ENCODE measurements at places on chromosomes 4 and X.

DNA sequence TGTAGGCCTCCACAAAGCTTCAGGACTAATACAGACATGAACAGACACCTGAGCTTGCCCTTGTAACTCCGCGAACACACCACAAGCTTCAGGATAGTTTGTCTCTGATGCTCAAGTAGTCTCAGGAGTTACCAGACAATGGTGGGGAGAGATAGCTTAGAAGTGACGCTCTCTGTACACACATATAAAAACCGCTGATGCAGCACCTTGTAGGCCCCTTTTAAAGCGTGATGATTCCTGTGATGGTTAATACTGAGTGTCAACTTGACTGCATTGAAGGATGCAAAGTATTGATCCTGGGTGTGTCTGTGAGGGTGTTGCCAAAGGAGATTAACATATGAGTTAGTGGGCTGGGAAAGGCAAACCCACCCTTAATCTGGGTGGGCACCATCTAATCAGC is 78.7 kb downstream of the MAGED4 start:
- DNase-seq, result no peak

DNA sequence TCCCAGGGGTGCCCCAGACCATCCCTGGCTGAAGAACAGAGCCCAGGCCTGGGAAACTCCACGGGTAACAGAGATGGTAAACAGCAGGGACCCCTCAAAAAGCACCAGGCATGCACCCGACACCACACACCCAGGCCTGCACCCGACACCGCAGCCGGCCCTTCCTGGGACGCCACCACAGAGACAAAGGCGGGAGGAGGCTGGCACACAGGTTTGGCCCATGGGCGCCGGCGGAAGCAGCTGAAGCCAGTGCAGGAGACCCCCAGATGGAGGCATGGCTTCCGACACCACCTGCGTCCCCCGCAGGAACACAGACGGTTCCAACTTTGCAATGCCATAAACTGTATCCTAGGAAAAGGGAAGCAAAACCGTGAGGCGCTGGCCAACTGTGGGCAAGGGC is 22.3 kb downstream of the CTBP1 start:
- DNase-seq, result no peak

DNA sequence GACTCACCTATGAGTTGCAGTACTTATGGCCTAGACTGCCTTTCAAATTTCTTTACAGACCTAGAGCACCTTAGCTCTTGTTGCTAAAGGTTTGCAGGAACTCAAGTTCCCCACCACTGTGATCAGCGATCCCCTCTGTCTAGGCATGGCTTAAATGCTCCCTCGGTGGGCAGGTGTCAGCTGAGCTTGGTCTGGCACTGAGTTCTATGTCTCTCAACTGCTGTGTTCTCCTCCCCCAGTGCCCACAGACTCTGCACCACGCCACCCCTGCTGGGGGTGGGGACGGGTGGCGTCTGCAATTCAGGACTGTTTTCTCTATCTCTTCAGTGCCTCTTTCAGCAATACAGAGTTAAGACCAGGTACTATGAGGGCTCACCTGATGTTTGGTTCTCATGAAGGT is 30.5 kb downstream of the TMEM271 start:
- DNase-seq, result no peak

DNA sequence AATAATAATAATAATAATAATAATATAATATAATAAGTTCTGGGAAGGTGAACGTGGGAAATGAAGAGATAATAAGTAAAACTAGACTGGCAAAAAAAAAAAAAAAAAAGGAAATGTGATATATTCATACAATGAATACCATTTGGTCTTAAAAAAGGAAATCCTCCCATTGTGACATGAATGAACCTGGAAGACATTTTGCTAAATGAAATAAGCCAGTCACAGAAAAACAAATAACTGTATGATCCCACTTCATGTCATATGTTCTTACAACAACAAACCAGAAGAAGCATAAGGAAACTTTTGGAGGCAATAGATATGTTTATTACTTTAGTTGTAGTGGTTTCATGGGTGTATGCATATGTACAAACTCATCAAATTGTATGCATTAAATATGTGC is 63.1 kb downstream of the ATP11C start:
- no peak for DNase-seq

DNA sequence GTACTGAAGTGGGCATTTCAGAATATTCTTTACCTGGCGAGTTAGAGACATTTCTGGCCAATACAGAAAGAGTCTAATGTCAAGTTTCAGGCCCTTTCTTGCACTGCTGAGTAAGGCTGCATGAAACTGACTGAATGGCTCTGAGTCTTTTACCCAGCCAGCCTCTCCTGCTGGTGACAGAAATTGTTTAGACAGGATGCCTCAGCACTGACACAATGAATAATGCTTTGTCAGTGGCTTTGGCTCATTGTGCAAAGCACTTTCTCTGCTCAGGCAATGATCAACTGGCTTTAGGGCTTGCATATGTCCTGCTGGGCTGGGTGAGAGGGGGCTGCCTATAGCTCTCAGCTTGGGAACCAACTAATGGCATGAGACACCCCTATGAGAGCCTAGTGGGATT is 45.5 kb downstream of the CLNK start:
- no peak for DNase-seq

GRCh38 chr4:82687531-82687930 is 111.1 kb downstream of the SCD5 start:
- no peak for DNase-seq

- DNase-seq, result no peak
These were observed 1008.5 kb upstream of the LCORL start for GRCh38 chr4:19030048-19030447.

- DNase-seq, result no peak
These were observed 58.8 kb downstream of the SPINK2 start for GRCh38 chr4:56762484-56763250.

Data from activated CD8-positive, alpha-beta memory T cell treated with anti-CD3 and anti-CD28 coated beads for 1 hour (primary cell).